ENCODE measurements at places on chromosomes 16 and 17.

DNA sequence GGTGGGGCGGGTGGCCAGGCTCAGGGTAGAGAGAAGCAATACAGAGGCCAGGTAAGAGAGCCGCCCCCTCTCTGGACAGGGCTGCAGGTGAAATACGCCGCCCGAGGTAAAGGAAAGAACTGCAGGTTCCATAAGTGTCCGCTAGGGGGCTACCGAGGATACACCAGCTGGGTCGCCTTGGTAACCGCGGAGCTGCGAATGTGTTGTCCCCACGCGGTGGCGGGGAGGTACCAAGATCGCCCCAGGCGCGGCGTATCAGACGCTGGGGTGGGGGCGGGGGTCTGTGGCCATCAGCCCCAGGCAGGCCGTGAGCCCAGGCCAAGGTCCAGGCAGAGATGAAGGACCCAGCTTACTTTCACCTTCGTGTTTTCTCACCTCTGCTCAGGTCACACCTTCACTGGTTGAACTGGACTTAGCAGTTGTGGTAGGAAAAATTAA is 18.4 kb upstream of the ZFP90 start:
- DNase-seq = peak; percentile 74

DNA sequence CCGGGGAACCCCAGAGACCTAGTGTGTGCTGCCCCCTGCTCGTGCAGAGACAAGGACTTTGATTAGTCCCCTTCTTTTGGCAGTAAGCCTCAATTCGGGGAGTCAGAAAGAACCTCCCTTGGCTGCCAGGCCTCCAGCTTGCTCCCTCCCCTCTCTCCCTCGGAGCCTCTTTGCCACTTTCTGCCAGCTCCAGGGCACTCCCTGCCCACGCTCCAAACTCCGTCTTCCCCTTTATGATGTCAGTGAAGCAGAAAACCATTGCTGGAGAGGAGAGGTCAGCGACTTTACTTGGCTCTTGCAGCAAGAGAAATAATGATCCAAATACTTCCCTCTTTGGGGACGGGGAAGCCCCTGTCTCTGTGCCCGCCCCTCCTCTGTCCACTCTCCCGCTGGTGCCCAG is 28.1 kb downstream of the TTYH2 start:
- DNase-seq = no peak

GRCh38 chr16:77705351-77705750 is 17.0 kb upstream of the NUDT7 start:
- no peak for DNase-seq

DNA sequence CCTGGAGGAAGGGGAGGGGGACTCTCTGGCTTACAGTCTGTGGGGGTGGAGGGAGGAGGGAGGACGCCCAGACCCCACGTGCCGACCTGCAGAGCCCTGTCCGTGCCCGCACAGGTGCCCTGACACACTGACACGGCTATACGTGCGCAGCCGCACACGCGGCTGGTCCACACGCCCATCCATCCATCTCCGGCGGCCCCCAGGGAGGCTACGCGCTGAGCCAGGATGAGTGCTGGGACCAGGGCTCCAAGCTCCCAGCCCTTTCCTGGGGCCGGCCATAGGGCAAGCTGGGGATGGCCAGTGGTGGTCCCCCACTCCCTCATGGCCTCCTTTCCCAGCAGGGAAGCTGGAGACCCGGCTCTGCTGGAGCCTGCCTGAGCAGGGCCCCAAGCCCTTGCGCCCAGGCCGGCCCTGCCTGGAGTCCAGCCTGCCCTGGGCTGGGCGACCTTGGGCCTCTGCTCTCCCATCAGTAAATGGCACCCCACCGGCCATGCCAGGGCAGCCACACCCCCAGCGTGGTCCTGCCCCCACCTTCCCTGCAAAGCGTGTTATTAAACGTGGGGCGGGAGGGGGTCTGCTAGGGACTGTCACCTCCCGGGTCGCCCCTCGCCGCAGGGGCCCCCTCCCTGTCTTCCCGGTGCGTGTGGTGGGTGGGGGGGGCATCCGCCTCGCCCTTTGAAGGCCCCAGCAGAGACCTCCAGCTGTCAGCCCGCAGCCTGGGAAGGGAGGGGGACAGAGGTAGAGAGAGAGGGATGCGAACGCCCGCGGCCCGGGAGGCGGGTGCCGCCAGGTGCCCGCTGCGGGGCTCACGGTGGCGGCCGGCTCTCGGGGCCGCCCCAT is 863 bp downstream of the CASKIN1 start:
- DNase-seq = no peak

DNA sequence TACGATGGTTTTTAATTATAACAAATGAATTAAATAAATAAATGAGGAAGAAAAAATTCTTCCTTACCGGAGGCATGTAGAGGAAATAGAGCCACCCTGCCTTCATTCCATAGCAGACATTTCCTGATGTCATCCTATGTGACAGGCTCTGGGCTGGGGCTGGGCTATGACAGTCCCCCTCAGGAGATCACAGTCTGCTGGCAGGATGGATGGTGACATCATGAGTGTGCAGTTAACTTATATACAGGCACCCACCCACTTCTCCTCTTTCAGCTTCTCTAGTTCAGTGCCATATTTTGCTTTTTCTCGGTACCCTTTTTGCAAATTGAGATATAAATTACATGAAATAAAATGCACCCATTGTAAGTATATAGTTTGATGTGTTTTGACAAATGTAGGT is 6.4 kb upstream of the CMTM3 start:
- no peak for DNase-seq

GRCh38 chr16:66508914-66509496 is 40.9 kb downstream of the TK2 start:
- no peak for DNase-seq

DNA sequence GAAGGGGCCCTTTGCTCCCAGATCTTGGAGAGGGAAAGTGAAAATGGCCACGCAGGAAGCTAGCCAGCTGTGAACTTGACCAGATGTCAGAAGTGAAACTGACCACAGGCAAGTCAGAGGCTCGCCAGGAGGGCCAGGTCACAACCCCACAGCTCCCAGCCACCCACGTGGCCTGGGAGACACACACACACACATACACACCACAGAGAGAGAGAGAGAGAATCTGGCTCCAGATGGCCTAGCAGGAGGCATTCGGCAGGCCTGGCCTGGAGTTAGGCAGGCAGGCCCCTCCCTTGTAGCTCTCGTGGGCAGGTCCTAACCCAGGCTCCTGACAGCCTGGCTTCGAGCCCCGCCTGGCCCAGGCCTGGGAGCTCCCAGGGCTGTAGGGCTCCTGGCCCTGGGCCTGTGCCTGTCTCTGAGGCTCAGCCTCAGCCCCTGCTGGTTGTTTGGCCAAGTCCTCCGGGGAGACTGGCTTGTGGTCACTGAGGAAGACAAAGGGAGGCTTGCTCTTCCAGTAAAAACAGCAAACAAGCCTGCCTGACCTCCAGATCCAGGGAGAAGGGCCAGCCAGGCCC is 20.2 kb downstream of the NGFR start:
- no peak for DNase-seq

GRCh38 chr16:2874032-2874911 is 8.7 kb upstream of the FLYWCH2 start:
- no peak for DNase-seq

- no peak for DNase-seq
Observed at GRCh38 chr17:7462474-7463371, 16.7 kb downstream of the ZBTB4 start.

DNA sequence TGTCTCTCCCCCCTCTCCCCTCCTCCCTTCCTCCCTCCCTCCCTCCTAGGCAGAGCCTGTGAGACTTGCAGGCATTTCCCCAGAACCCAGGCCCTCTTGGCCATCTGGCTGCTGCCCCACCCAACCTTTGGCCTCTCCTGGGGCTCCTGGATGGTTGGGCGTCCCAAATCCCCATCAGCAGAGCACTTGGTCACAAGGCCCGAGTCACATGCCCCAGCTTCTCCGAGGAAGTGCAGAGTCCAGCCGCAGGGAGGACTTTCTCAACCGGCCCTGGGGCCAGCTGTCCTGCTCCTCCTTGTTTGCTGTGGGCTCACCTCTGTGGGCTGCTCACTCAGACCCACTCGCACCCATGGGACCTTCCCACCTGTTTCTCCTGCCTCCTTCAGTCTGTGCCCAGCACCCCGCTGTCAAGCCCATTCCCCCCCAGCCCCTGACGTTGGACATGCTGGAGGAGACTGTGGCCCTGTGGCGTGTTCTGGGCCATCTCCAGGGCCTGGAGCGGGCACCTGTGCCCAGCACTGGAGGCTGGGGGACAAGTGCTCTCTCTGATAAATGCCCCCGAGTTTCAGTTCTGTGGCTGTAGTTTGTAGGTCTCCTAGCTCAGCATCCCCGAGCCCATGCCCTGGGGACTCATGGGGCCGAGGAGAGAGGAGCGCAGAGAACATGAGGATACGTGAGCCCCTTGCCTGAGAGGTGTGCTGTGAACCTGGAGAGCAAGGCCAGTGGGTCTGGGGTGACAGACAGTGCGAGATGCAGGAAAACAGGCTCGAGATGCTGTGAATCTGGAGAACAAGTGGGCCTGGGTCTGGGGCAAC is 42.3 kb upstream of the ZNF750 start:
- DNase-seq = no peak

DNA sequence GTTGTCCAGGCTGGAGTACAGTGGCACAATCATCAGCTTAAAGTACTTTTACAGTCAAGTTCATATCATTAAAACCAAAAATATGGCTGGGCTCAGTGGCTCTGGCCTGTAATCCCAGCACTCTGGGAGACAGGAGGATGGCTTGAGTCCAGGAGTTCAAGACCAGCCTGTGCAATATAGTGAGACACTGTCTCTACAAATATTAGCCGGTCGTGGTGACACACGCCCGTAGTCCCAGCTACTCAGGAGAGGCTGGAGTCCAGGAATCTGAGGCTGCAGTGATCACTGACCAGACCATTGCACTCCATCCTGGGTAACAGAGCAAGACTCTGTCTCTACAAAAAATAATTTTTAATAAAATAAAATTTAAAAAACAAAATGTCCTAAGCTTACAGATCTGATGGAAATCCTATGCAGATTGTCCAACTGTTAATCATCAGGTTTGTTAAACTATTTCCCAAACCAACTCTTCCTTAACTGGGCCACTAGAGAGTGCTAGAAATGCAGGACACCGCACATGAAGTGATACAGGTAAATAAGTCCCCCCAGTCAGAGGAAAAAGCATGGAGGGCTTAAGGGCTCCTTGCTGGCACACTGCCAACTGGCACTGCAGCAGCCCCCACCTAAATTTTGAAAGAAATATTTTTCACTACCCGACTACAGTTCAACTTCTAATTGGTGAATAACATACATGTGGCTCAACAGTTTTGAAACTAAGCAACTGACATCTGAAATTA is 2.8 kb downstream of the USP22 start:
- no peak for DNase-seq

- no peak for DNase-seq
Observed at GRCh38 chr17:12867726-12868125, 78.4 kb downstream of the ARHGAP44 start.

GRCh38 chr17:8133399-8133798 is 9.5 kb upstream of the HES7 start:
- no peak for DNase-seq

- no peak for DNase-seq
Observed at GRCh38 chr17:8451933-8452614, 16.4 kb downstream of the NDEL1 start.

DNA sequence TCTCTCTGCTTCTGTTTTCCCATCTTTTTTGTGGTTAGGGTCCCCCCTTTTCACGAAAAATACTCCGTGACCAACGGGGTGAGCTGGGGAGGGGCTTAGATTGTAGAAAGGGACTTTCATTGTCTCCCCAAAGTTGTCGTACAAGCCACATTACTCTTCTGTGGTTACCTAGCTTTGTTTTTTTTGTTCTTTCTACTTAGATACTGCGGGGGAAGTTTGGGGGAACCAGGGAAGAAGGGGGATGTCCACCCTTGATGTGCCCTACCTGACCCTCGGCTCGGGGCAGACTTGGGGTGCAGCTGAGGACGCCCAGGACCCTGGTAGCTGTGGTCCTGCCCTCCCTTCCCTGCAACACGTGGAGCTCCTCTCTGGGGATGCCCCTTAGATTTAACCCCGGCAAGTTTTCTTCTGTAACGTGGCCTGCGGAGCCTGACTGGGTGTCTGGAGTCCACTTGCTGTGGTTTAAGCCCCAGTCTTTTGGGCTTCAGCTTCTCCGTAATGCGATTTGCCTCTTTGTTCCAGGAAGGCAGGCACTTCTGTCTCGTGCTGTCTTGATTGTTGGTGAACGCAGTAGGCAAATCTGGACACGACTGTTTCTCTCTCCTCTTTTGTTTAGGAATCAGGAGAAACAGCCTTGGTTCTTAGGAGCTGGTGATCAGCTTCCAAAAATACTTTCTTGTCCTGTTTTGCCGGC is 892 bp downstream of the ABCC1 start:
- DNase-seq = no peak

- DNase-seq = no peak
Observed at GRCh38 chr17:78735832-78736525, 46.1 kb downstream of the CYTH1 start.

DNA sequence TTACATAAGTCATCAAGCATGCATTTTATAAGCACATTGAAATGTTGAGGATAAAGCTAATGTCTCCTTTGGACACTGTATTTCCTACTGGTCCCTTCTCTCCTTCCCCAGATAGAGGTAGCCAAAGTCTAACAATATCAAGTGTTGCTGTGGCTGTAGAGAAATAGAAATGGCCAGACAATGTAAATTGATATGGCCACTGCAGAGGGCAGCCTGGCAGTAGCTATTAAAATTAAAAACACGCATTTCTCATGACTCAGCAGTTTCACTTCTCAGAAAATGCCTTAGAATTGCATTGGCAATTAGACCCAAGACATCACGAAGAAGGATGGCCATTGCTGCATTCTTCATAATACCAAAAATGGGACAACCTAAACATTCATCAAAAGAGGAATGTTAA is 46.8 kb upstream of the MRTFB start:
- DNase-seq = no peak

DNA sequence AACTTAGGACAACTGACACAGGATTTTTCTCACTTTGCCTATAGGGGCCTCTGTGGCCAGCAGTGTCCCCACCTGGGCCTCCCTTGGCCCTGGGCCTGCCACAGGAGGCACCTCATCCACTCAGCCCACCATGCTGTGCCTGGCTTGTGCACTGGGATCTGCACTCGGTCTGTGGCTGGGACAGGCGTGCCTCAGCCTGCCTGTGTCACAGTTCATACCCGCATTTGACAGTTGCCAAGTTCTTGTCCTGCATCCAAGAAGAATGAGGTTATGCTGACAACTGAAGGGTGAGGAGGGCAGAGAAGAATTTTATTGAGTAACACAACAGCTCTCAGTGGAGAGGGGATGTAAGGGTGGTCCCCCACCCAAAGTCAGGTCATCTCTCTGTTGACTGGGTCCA is 36.0 kb downstream of the ZFP90 start:
- no peak for DNase-seq

GRCh38 chr17:77679589-77679988 is 278.9 kb upstream of the TNRC6C start:
- DNase-seq = no peak

DNA sequence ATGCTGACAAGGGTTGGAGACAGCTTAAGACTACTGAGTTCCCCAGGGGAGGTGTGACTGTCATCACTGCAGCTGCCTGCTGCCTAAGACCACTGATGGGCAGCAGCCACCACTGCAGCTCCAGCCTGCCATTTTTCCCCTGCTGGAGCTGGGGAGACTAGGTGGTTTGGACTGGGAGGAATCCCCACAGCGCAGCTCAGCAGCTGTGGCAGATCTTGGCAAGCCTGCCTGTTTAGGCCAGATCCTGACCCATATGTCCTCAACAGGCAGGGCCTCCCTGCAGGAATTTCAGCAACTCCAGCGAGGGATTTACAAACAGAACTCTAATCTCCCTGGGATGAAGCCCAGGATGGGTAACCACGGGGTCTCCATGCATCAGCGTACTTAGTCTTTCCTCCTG is 356.4 kb upstream of the TOM1L1 start:
- no peak for DNase-seq

GRCh38 chr16:7182510-7183109 is 150.0 kb upstream of the RBFOX1 start:
- no peak for DNase-seq

All from stimulated activated CD8-positive, alpha-beta memory T cell treated with anti-CD3 and anti-CD28 coated beads, Interleukin-4, amount 100 ng/mL, for 24 hours (primary cell).